ENCODE measurements at places on chromosomes 5 and 9.

GRCh38 chr9:74696520-74696919, 191.2 kb downstream of the TRPM6 start:
- no peak for DNase-seq

- DNase-seq: no peak
Observed at GRCh38 chr5:155229135-155229534, 215.6 kb downstream of the KIF4B start.

DNA sequence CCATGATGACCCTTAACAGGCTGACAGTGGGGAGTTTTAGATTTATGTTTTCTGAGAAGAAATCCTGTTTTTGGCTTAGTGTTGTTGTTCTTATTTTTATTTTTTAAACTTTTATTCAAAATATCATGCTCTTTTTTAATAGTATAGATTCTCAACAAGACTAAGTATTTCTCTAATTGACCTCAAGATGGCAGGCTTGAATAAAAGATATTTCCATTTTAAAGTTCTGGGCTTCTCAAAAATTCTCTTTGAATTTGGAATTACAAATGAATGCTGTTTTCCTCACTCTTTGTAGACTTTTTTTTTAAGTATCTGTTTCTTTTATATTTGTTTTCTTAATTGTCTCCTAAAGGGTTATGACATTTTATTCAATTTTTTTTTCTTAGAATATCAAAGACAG, 50.0 kb upstream of the SH3GL2 start:
- peak; percentile 26 for DNase-seq

DNA sequence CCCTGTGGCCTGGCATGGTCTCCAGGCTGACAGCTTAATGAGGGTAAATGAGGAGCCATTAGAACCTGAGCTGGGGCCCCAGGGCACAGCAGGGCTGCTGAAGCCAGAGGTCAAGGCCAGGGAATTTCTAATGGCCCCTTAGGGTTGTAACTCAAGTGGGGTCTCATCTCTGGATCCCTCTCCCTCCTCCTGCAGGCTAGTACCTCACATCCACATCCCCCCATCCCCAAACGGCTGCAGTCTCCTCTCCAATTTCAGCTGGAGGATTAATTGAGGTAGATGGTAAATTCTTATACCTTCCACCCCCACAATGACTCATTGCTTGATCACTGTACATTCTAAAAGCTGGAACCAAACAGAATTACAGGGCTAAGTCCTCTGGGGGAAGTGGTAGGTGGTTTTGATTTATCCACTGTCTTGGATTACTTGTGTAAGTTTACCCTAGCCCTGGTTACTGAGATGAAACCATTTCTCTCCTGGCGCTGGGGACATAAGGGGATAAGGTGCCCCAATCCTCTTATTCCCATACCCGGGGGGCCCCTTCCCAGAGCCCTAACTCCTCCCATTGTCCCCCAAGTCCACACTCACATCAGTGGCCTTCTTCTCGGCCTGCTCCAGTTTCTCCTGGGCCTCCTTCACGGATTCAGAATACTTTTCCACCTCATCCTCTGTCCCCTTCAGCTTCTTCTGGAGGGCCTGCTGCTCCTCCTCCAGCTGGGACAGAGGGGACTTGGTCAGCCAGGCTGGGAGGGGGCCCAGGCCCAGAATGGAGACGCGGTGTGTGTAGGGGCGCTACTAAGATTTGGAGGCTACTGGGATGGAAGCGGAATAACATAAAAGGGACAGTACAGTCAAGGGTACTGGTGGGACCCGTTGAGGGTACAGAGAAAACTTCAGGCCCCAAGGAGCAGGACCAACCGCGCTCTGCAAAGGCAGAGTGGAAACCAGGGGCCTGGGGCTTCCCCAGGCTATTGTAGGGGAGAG, 875 bp downstream of the TPM2 start:
- peak; percentile 69 for DNase-seq

- peak; percentile 34 for DNase-seq
Observed at GRCh38 chr9:111839987-111840386, 45.2 kb upstream of the SHOC1 start.

Data from GM03348 (cell line).